ENCODE measurements at places on chromosomes 3 and 15.

DNA sequence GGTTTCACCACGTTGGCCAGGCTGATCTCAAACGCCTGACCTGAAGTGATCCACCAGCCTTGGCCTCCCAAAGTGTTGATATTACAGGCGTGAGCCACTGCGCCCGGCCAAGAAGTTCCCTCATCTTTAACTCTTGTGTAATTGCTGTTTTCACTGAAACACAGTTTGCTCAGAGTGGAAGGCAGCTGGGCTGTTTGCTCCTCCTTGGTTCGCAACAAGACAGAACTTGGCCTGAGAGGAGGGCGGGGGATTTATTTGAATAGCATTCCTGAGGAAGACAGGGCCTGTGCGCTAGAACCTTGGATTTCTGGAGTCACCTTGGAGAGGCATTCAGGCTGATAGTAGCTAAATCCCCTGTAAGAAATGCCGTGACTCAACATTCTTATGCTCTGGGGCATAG lies 226.7 kb upstream of the MCTP2 start:
- DNase-seq, result no peak

DNA sequence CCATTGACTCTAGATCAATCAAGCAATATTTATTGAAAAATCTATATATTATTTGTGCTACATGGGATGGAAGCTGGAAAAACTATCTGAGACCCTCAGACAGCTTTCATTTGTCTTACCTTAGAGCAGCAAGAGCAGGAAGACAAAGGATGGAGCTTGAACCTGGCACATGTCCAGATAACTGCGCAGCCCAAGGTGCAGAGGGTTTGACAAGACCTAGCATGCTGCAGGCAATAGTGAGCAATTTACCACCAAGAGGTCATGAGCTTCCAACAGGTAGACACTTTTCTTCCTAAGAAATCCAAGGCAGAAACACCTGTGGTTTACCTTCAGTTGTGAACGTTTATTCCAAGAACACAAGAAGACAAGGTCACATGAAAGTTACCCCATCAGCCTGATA lies 214.7 kb upstream of the NECTIN3 start:
- no peak for DNase-seq

- no peak for DNase-seq
Measured at GRCh38 chr15:55750706-55751105, 7.8 kb upstream of the PRTG start.

- no peak for DNase-seq
Measured at GRCh38 chr3:180135101-180135500, 98.4 kb upstream of the PEX5L start.

DNA sequence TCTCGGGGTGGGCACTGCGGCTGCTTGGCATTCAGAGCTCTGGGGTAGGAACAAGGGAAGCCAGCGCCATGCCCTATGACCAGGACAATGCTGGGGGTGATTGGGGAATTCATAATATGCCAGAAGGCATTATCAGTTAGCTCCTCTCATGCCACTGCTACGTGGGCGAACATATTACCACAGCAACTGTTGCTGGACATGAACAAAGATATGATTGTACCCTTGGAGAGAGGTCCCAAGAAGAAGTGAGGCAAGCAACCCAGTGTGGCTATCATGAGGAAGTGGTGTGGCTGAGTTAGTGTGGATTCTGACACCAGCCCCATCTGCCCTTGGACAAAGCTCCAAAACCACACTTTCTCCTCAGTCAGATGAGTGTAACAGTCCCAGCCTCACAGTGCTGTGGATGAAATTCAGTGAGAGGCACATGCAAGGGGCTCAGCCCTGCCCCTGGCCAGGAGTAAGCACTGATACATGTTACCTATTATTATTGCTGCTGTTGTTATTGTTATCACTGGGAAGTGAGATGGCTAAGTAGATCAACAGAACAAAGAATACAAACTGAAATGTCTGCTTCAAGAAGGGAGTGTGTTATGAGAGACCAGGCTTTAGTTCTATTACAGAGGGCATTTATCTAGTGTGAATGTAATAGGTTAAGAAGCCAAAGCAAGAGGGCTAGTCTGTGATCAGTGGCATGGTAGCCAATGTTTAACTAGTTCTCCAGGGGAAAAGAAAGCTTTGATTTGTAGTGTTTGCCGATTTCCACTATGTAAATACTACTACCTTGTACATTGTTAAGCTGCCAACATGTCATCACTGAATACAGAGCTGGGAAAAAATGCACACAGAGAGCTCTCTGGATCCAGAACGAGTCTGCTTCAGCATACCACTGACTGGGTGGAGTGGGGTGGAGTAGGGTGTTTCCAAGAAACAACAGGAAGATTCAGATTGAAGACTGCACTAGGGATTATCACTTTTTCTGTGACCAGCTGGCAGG lies 222.3 kb upstream of the EIF1B start:
- no peak for DNase-seq

- DNase-seq, result no peak
Measured at GRCh38 chr3:159840703-159841299, 147.8 kb upstream of the IL12A start.

DNA sequence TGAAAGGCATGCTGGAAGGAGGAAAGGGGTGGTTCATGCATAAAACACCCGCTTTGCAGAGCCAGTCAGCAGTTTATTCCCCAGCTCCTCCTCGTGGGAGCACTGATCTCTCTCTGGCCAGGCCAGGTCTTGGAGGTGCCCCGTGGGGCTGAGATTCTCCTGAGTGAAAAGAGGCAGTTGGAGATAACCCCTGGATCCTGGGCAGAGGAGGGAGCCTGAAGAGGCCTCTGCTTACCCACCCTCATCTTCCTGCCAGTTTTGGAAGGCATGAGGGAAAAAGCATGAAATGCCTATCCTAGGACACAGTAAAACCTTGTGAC lies 108.3 kb downstream of the SEMA5B start:
- no peak for DNase-seq

DNA sequence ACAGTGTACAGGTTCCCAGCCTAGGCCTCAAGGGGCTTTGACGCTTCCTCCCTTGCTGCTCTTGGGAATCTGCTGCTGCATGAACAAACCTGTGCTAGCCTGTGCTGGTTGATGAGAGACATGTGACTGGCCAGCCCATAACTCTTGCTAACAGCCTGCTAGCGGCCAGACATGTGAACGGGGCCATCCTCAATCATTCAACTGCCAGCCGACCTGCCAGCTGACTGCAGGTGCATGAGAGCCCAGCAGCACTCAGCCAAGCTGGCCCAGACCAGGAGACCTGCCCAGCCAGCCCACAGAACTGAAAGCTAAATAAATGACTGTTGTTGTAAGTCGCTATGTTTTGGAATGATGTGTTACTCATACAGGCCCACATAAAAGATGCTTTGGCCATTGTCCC lies 82.4 kb upstream of the DLG1 start:
- DNase-seq, result no peak

DNA sequence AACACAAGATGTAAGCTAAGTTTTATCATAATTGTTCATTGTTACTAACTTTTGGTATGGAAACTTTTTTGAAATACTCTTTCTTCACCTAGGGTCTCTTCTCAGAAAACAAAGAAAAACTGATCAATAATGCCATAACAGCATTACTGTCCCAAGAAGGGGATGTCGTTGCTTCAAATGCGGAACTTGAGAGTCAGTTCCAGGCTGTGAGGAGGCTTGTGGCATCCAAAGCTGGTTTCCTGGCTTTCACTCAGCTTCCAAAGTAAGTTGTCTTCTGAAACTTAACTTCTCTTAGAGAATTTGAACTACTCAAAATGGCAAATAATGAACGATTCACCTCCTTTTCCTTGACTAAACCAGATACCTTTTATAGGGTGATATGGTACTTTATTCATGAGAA lies 39.3 kb downstream of the DNAJC13 start:
- DNase-seq, result no peak

GRCh38 chr15:39472621-39473297 lies 108.1 kb upstream of the THBS1 start:
- DNase-seq, result peak; percentile 42

GRCh38 chr3:70779296-70779695 lies 466.9 kb upstream of the MDFIC2 start:
- no peak for DNase-seq

GRCh38 chr15:70337277-70338186 lies 239.8 kb upstream of the TLE3 start:
- DNase-seq, result no peak

DNA sequence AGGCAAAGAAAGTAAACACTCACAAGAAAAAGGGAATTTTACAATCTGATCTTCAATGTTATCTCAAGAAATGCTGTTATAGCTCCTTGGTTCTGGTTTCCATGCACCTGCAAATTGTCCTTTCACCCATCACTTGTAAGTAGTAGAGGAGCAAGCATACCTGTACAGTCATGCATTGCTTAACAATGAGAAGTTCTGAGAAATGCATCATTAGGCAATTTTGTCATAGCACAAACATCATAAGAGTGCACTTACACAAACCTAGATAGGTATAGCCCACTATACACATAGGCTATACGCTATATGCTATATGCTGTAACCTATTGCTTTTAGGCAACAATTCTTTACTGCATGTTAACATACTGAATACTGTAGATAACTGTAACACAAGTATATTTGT lies 672.3 kb downstream of the FHIT start:
- DNase-seq, result no peak

GRCh38 chr3:38687321-38687720 lies 37.8 kb upstream of the SCN5A start:
- no peak for DNase-seq

GRCh38 chr15:77817434-77817833 lies 184.7 kb upstream of the LINGO1 start:
- DNase-seq, result no peak

DNA sequence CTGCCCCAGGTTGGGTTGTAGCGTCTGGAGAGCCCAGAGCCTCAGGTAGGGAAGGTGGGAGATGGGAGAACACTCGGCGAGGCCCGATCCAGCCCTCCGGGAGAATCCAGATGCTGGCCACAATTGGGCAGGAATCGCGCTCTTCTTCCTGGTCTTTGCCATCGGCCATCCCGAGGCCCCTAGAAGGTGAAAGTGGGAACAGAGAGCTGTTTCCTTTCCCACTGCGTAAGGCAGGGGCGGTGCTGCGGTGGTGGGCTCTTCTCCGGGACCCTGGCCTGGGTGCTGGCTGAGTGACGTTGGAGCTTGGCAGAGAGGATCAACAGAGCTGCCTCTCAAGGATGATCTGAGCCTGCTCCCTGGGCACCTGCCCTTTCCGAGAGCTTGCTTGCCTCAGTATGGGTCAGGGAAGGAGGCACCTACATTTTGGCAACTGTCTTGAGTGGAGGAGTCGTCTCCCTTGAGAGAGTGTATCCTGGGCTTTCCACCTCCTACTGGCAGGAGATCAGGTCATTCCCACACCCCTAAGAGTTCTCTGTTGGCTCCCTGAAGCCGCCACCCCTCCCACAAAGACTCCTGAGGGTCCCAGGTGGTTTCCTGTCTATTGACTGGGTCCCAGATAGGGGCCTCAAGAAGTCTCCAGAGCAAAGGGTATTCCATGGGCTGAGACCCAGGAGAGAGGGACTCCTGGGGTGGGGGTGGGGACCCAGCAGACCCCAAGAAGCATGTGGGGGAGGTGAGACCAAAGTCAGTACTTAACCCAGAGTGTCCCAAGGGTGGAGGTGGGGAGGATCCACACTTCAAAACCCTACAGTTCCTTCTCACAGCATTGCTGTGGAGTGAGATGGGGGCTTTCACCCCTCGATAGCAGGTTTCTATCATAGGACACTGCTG lies 1.6 kb downstream of the C15orf39 start:
- no peak for DNase-seq

DNA sequence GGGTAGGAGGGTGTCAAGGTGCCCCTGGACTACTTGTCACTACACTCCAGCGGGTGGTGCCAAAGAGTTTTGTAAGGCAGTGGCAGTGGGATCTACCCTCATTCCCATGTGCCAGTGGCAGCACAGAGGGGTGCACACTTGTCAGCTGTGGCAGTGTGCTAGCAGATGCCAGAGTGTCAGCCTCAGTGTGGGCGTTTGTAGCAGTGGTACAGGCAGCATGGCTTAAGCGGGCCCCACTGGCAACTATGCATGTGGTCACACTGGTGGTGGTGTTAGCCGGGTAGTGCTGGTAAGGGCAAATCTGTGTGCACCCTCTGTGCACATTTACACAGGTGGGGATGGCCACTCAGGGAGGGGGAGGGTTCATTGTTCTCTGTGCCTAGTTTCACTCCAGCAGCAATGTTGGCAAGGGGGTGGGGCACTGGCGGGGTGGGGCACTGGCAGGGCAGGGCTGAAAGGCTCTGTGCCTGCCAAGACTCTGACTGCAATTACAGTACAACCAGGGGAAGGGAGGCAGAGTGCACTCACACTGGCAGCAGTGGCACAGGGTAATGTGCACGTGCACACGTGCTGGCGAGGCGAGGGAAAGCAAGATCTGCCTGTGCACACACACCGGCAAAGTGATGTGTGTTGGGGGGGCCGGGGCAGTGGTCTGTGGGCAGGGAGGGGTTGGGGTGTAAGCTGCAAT lies 31.8 kb downstream of the MYO9A start:
- DNase-seq, result no peak

- DNase-seq, result no peak
Measured at GRCh38 chr3:127124120-127124519, 68.8 kb upstream of the PRR23E start.

DNA sequence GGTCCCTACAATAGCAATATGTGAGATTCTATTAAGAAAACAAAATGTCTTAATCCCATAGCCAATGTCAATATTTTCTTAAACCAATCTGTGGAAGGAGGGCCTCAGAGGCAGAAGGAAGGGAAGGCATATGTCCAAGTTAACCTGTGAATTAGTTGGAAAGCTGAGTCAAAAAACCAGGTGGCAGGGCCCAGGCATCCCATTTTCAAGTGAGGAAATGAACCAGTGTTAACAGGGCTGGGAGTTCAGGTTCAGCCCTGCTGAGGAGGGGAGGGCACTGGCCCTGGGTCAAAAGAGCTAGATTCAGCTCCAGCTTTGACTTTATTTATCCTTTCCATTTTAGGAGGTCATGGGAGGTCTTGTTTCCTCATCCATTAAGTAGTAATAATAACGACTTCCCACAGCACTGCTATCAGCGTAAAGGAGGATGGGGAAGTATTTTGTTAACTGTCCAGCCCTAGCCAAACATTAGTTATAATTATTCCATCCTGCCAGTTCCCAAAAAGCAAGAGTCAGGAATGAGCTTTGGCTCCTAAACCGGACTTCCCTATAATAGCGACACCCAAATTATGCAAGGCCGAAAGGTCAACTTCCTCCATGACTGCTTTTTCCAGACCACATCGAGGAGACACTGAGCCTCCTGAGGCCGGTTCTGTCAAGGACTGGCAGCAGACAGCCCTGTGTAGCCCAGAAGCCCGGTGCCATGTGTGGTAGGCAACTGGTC lies 3.2 kb downstream of the MASP1 start:
- no peak for DNase-seq

DNA sequence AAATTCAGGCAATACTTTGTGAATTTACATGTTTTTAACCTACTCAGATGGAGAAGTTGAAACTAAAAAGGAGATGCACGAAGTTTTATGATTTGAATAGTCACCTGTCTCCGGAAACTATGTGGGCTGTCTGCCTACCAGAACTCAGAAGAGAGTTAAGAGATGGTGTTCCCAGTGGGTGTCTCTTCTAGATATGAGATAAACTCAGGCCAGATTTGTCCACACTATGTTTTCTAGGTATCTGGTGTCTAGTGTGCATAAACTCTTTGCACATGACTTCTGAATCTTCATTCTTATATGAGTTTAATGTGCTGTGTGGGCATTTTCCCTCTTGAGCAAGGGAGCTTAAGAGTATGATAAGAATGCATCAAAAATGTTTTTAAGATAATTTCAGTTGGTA lies 222.8 kb downstream of the FOXP1 start:
- peak; percentile 20 for DNase-seq

GRCh38 chr3:53624061-53624857 lies 129.8 kb downstream of the CACNA1D start:
- no peak for DNase-seq

- no peak for DNase-seq
Measured at GRCh38 chr3:11238060-11238459, 34.1 kb upstream of the ATG7 start.
